Natural killer cell treated with Interleukin-12 subunit alpha and Interleukin-12 subunit beta and Interleukin-15 and Interleukin-18, amount 100 ng/mL, for 72 hours (primary cell): ENCODE measurements at places on chromosomes 5 and 9.
A peak's percentile ranks its signal among the peaks of the same experiment; 100 is the strongest.

GRCh38 chr9:89866701-89867100, 261.9 kb downstream of the GADD45G start:
- no peak for DNase-seq

GRCh38 chr5:110769000-110769681, 30.3 kb downstream of the SLC25A46 start:
- no peak for DNase-seq

DNA sequence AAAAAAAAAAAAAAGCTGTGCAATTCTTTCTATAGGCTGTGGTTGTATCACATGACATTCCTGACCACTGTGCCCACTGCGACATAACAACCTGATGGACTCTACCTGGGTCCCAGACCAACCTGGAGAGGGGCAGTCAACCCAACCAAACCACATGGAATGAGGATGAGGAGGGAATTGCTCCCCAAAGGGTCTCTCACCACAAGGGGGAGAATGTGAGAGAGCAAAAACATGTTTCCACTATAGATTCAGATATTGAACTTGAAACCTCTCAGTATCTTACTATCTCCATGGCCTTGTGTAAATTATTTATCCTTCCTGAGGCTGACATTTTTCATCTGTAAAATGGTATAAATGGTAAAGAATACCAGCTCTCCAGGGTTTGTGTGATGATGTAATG, 66.9 kb upstream of the SV2C start:
- DNase-seq: no peak

- no peak for DNase-seq
These were observed 270.7 kb downstream of the TMEM167A start for GRCh38 chr5:82806513-82806912.

DNA sequence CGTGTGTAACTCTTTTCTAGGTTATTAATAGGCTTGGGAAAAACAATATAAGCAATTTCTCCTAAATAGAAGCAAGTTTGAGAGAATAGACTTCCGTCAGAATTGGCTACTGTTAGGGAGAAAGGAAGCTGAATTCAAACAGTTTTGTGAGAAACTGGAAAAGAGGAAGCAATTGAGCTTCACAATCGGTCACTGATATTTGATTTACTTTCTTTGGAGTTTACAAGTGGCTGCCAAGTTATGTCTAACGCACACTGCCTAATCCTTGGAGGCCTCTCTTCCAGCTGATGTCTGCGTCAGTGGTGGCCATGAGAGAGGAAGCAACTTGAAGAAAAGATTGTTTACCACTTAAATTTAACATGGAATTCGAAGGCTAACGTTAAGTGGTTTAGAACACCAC, 319.5 kb downstream of the ADGRV1 start:
- no peak for DNase-seq

- no peak for DNase-seq
These were observed 68.2 kb upstream of the HRH2 start for GRCh38 chr5:175589714-175590113.

DNA sequence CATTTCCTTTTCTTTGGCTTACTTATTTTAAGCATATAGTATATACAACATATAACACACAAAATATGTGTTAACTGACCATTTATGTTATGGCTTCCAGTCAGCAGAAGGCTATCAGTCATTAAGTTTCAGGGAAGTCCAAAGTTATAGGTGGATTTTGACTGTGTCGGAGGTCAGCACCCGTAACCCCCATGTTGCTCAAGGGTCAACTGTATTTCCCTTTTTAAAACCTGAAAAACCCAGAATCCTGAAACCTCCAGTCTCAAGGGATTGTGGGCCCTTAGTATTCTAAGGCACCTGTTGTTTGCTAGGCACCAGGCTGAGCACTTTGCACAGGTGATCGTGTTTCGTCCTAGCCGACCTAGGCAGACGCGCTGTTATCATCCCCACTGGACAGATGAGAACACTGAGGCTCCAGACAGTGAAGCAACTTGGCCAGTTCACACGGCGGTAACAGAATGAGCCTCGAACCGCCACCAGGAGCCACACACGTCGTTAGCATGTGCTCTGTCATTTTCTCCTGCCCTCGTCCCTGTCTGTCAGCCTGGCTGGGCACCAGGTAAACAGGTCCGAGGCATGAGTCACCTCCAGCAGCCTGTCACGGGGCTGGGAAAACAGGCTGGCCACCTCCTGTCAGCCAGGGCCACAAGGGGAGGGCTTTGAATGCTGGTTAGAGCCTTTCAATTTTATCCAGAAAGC, 39.9 kb downstream of the DUSP1 start:
- peak; percentile 49 for DNase-seq
